ENCODE measurements at places on chromosomes 4 and X.

- DNase-seq, result no peak
Observed at GRCh38 chr4:185991770-185992169, 77.2 kb upstream of the TLR3 start.

DNA sequence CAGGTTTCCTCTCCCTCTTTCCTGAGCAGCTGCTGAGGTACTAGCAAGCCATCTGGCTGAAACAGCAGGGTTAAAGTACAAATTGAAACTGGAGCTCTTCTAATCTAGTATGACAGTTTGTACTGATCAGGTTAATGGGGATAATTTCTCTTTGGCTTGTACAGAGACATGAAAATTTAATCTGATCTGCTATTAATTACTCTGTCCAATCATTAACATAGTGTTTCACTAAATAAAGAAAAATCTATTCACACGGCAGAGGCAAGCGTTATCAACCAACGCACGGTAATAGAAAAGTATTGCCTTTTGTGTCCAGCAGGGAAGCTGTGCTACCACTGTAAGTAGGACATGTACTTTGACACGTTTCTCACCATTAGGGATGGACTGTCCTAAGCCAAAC lies 71.1 kb downstream of the IGSF1 start:
- no peak for DNase-seq

GRCh38 chr4:155787113-155787710 lies 28.4 kb downstream of the GUCY1B1 start:
- no peak for DNase-seq

DNA sequence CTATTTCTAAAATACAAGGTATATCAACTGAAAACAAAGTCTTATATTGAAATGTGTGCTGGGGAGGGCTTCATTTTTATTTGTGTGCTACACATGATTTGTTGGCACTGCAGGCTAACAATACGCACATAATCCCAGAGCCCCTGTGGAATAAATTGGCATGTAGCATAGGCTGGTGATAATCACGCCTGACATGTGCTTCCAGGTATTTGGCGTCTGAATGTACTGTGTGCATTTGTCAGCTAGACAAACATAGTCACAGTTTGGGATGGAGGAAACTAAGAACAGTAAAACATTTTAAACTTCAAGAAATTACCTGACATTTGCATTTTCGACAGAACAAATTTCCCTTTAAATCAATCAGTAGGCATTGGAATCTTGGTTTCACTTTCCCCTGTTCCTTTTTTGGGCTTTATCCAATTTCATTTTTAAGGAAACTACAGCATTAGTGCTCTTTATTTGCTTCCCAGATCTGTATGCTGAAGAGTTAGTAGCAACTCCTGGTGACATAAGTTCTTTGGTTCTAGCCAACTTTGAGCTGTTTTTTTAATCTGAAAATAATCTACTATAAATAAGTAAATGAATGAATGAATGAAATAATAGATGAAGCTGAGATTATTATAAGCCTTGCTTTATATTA lies 472.3 kb downstream of the PDHA2 start:
- DNase-seq, result no peak

DNA sequence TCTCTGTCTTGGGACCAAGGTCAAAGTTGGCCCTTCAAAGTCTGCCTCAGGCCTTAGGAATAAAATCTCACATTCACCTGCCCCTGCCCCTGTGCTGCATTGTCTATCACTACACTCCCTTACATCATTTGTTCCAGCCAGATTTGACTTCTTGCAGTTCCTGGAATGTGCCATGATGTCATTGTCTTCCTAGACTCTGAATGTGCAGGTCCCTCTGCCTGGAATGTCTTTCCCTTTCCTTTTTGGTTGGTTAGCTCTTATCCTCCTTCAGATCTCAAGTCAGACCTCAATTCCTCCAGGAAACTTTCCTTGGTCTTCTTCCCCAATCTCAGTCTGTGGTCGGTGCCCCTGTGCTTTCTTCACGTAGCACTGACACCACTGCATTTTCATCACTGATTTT lies 67.7 kb upstream of the EFNB1 start:
- DNase-seq, result no peak

DNA sequence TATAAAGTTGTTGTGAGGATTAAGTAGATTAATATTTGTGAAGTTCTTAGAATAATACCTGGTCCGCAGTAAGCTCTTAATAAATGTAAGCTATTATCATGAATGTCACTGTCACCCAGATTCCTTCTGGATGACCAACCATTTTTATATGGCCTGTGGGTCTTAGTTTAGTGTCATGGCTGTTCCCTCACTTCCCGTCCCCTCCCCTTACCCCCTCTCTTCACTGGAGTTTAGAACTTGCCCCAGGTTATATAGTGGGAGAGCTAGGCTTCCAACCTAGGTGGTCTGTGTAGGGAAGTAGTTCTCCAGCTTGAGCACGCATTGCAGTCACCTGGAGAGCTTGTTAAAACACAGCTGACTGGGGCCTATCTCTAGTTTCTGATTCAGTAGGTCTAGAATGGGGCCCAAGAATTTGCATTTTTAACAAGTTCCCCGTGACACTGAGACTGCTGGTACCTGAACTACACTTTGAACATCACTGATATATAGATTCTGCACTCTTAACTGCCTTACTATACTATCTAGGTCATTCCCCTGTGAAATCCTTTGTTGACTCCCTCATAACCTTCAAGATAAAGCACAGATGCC lies 66.9 kb upstream of the PLAC1 start:
- DNase-seq, result no peak

DNA sequence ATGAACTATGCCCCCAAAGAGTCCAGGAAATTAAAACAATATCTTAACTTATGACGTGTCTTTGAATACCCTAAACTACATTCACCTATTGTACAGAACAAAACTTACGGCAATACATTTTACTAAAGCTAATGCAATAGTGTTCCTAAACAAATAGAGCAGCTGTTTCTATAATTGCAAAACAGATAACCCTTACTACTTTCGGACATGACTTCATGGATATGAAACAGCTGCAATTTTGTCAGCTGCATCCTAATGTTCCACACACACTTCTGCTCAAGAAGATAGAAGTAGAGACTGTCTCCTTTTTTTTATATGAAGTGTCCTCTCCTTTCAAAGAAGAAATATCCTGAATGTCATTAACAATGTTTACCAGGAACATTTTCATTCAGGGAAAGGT lies 174.9 kb downstream of the ACTRT1 start:
- DNase-seq, result no peak

DNA sequence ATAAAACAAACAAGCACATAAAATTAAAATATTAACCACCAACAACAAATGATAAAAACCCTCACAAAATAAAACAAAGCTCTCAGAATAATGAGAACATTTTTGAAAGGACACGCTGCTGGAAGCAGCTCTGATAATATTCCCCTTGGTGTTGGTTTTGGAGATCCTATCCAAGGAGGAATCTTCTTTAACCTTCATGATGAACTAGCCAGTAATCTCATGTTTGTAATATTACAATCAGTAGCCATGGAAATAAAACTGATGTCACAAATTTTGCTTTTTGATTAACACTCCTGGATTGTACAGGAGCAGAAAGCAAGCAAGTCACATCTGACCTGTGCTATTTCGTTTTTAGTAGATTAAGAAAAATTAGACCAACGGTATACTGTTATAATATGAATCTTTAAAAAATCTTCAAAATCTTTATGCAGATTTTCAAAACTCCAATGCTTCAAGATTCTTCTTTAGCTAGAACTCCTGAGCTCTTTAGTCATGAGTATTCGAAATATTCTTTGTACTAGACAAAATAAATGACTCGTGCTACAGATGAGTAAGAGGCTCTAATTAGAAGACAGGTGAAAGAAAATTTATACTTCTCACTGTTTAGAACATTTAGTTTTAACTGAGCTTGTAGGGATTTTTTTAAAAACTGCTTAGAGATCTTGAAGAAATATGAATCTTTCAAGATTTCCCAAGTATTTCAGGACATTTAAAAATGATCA lies 154.1 kb downstream of the RASL11B start:
- no peak for DNase-seq

GRCh38 chrX:154408659-154409221 lies 314 bp downstream of the DNASE1L1 start:
- no peak for DNase-seq

DNA sequence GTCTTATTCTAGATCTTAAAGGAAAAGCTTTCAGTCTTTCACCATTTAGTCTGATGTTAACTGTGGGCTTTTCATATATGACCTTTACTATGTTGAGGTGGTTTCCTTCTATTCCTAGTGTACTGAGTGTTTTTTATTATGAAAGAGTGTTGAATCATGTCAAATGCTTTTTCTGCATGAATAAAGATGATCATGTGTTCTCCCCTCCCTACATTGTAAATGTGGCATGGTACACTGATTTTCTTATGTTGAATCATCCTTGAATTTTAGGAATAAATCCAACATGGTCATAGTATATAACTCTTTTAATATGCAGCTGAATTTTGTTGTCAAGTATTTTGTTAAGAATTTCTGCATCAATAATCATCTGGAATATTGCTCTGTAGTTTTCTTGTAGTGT lies 4.3 kb downstream of the CLGN start:
- DNase-seq, result no peak

GRCh38 chrX:132756439-132756838 lies 202.0 kb downstream of the HS6ST2 start:
- DNase-seq, result no peak

- no peak for DNase-seq
Observed at GRCh38 chr4:93199492-93199891, 629.1 kb upstream of the ATOH1 start.

GRCh38 chr4:14267373-14268060 lies 640.0 kb upstream of the BOD1L1 start:
- no peak for DNase-seq

GRCh38 chrX:43643201-43643600 lies 12.9 kb upstream of the MAOA start:
- DNase-seq, result no peak

DNA sequence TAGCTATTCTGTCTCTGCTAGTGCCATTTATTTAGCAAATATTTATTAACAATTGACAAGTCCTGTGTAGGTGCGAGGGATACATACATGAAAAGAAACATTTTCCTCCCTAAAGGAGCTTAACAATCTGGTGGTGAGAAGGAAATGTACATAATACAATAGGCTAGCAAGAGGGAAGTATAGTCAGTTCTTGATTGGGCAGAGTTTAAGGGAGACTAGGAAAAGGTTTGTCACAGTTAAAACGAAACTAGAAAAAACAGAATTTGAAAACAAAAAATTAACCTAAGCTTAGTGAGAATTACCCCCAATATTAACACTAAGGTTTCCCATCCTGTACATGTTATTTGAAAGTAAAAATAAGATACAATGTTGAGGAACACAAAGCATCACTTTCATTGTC lies 8.6 kb upstream of the MAML3 start:
- no peak for DNase-seq

- DNase-seq, result no peak
Observed at GRCh38 chrX:49995795-49996455, 73.5 kb downstream of the CLCN5 start.

GRCh38 chr4:31655328-31655727 lies 935.2 kb downstream of the PCDH7 start:
- no peak for DNase-seq

GRCh38 chr4:112807083-112807482 lies 170.1 kb downstream of the LARP7 start:
- DNase-seq, result no peak

GRCh38 chr4:153589703-153590595 lies 94.1 kb upstream of the TLR2 start:
- no peak for DNase-seq

GRCh38 chrX:50081282-50081889 lies 119.4 kb downstream of the AKAP4 start:
- no peak for DNase-seq

GRCh38 chrX:139093201-139093600 lies 381.7 kb upstream of the FGF13 start:
- no peak for DNase-seq

DNA sequence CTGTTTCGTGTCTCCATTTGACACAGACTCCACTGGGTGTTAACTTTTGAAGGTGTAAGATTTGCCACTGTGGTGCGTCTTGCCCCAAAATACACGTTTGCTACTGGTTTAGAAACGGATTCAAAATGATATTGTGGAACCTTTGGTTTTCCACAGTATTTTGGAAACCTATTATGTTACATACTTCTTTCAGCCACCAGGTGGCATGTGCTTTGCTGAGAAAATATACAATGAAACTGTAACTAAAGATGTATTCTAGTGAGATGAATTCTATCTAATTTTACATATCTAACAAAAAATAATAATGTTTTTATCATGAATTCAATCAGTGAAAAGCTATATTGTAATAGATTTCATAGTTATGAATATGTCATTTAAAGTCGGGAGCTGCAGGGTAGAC lies 28.4 kb upstream of the SLITRK4 start:
- no peak for DNase-seq

DNA sequence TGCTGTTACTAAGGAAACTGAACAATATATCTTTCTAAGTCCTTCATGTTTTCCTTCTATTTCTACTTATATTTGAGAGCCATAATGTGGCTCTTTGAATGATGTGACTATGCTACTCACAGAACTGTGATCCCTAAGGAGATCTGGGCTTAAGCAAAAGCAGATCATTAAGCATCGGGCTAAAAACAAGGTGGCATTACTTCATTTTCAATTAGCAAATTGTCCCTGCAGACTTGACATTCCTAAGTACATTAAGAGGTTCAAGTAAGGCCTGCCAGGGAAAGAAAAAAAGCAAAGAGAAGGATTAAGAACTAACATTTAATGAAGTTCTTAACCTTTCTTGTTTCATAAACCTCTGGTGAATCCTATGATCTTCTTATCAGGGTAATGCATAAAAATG lies 447.6 kb downstream of the PDGFC start:
- DNase-seq, result no peak

DNA sequence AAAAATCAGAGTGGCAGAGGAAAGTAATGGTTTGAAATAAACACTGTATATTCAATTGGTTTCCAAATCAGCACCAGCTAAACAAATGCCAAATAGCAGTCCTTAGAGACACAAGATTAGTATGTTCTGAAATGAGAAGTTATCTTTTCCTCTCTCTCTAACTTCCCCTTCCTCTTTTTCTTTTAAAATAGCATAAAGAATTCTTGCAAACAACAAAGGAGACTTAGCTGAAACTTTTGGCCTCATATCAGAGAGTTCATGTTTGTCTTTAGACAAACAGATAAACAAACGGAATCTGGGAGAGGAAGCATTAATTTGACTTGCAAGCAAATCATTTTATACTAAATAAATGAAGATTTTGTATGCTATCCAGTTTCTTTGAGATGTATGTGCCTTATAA lies 399.0 kb downstream of the GBA3 start:
- DNase-seq, result no peak

GRCh38 chr4:22607382-22607781 lies 85.4 kb upstream of the GBA3 start:
- no peak for DNase-seq

DNA sequence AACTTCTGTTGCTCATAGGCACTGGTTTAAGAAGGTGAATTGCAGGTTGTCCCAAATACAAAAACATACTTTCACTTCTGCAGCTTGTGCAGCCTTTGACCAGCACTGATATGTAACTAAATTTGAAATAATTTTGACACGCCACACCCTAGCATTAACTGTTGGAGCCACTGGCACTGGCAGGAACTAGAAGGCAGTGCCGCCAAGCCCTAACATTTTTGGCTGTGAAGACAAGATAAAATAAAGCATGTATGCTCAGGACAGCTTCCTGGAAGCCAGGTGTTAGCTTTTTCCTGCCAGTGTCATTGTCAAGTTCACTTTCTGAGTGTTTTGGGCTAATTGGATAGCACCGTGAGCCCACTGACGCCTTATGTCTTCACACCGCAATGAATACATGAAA lies 65.3 kb upstream of the FBXW7 start:
- DNase-seq, result no peak

Data from activated T-helper 1 cell treated with anti-CD3 and anti-CD28 coated beads, Interleukin-2, amount 50 U/mL, for 16 hours (primary cell).